Gastroesophageal sphincter (tissue), 4 donors: ENCODE measurements at places on chromosomes 11 and 22.
A peak's percentile ranks its signal among the peaks of the same experiment; 100 is the strongest.

DNA sequence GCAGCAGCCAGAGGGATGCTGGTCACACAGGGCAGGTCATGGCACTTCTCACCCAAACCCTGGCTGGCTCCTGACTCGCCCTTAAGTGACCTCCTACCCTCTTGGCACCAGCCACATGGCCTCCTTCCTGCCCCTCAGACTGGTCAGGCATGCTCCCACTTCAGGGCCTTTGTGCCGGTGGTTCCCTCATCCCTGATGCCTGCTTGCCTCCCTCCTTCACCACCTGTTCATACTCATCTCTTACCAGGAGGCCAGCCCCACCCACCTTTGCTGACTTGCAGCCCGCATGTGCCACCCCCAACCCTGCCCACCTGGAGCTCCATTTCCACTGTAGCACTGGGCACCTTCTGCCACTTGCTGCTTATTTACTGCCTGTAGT, 20.1 kb downstream of the GNAZ start:
- H3K36me3 ChIP-seq, result peaks cover 5% of the 10 kb centered on the region
- ATAC-seq, result no peak
- no peaks in the 10 kb centered on the region for H3K27me3 ChIP-seq
- H3K4me3 ChIP-seq, result no peak overlapping the region
- no peak overlapping the region for H3K27ac ChIP-seq

DNA sequence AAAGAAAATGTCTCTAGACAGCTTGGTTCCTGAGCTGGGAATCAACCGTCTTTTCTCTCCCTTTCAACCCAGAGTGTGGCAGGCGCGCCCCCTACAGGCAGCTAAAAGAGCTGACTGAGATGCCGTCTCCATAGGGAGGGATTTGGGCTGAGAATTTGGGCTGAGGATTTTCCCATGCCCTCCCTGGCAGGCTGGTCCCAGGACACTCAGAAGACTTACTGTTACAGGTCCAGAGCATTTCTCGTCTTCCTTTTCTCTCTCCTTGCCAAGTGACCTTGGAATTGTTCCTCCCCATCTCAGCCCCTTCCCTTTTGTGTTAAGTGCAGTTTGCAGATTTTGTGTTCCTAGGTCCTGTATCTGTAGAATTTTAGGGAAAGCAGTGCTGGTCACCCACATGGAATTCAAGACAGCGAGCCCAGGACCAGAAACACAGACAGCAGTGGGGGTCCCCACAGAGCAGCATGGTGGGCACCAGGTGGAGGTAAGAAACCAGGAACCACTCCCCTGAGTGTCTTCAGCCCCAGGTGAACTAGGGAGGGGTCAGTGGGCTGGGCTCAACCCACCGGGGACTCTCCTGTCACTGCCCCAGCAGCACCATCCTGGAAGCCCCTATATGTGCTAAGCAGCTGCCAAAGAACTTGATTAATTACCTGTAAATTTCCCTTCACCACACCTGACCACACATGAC, 9.9 kb upstream of the IGLL5 start:
- no peak for ATAC-seq
- no peaks in the 10 kb centered on the region for H3K36me3 ChIP-seq
- H3K27ac ChIP-seq, result no peak overlapping the region
- no peaks in the 10 kb centered on the region for H3K4me1 ChIP-seq
- H3K27me3 ChIP-seq, result peaks cover 42% of the 10 kb centered on the region
- no peak overlapping the region for H3K4me3 ChIP-seq

DNA sequence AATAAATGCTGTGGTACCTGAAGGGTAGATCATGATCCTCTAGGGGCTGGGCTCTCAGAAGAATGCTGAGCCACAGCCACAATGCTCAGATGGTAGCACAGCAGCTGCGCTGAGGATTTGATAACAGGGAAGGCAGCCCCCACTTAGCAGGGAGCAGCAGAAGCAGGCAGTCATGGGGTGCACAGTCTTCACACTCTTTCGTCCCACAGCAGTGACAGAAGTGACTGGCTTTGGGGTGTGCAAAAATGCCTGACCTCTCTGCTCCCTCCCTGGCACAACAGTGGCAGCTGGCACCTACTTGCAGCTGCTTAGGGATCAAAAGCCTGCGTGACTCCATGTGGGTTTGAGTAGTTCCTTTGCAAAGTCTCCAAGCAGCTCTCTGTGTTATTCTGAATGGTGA, 1349.8 kb upstream of the RAG2 start:
- no peaks in the 10 kb centered on the region for H3K36me3 ChIP-seq
- no peak for ATAC-seq
- H3K4me1 ChIP-seq, result no peaks in the 10 kb centered on the region

DNA sequence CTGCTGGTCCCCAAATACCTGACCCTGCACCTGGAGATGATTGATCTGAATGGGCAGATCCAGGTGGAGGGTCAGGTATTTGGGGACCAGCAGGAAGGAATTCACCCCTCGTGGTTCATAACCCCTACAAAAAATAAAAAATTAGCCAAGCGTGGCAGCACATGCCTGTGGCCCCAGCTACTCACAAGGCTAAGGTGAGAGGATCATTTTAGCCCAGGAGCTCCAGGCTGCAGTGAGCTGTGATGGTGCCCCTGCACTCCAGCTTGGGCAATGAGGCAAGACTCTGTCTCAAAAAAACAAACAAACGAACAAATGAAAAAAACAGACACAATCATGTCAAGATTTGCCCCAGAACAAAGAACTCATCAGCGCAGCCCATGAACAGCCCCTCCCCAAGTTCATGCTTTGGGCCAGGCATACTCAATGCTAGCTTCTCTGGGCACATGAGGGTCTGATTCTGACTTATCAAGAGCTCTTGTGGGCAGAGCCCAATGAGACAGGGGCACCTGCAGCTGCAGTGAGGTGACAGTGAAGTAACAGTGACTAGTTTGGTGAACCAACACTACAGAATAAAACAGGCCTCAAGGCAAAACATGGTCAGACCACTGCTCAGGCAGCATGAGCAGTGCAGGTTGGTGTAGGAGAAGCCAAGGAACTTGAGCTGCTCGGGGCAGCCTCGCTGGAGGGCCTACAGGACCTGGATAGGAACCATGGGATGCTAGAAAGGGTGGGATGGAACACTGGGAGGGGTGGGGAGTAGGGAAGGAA, 10.2 kb upstream of the FCHSD2 start:
- no peaks in the 10 kb centered on the region for H3K27me3 ChIP-seq
- ATAC-seq, result no peak
- no peak overlapping the region for H3K4me3 ChIP-seq
- no peak overlapping the region for H3K27ac ChIP-seq

- no peak overlapping the region for H3K4me3 ChIP-seq
- ATAC-seq, result peak; percentile 76
- H3K36me3 ChIP-seq, result no peaks in the 10 kb centered on the region
- peaks cover 6% of the 10 kb centered on the region for H3K4me1 ChIP-seq
- no peak overlapping the region for H3K27ac ChIP-seq
- H3K27me3 ChIP-seq, result no peaks in the 10 kb centered on the region
Measured at GRCh38 chr11:125300791-125301218, 136.3 kb downstream of the PKNOX2 start.

DNA sequence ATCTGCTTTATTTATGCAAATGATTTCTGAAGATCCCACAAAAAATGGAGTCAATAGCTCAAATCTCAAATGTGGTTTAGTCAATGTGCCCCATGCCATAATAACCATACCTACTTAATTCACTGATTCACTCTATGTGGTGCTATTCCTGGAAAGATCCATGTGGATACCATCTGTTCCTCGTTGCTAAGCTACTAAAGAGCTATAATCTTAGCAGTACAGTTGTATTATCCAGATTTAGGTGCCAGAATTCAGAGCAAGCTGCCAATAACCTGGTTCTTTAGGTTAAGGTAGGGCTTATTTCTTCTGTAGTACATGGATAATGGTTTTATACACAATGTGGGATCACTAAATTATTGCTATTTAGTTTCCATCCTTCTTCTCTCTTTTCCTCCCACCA, 974.7 kb upstream of the CCDC90B start:
- no peak overlapping the region for H3K4me3 ChIP-seq
- no peaks in the 10 kb centered on the region for H3K36me3 ChIP-seq
- H3K27ac ChIP-seq, result no peak overlapping the region
- H3K27me3 ChIP-seq, result no peaks in the 10 kb centered on the region
- no peak for ATAC-seq

DNA sequence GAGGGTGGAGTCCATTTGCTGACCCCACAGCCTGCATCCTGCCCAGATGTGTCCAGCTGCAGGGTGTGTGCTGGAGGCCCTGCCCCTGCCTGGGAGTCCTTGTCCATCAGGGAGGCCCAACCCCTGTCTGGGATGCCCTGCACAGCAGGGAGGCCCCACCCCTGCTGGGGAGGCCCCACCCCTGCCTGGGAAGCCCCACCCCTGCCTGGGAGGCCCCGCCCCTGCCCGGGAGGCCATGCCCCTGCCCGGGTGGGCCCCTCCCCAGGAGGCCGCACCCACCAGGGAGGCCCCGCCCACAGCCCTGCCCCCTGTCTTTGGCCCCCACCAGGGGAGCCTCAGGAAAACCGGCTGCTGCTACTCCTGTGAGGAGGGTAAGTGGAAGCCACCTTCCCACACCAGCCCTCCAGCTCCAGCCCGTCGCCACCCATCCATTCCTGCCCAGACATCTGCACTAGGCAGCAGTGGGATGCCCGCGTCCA, 37.2 kb downstream of the MUC5B start:
- no peaks in the 10 kb centered on the region for H3K27me3 ChIP-seq
- H3K4me1 ChIP-seq, result no peaks in the 10 kb centered on the region
- peak; percentile 10 for ATAC-seq

GRCh38 chr22:38049812-38050619, 7.2 kb upstream of the PICK1 start:
- peaks cover 20% of the 10 kb centered on the region for H3K27me3 ChIP-seq
- H3K36me3 ChIP-seq, result no peaks in the 10 kb centered on the region
- no peaks in the 10 kb centered on the region for H3K4me1 ChIP-seq
- H3K27ac ChIP-seq, result peak overlapping the region; percentile 67
- ATAC-seq, result peak; percentile 13

DNA sequence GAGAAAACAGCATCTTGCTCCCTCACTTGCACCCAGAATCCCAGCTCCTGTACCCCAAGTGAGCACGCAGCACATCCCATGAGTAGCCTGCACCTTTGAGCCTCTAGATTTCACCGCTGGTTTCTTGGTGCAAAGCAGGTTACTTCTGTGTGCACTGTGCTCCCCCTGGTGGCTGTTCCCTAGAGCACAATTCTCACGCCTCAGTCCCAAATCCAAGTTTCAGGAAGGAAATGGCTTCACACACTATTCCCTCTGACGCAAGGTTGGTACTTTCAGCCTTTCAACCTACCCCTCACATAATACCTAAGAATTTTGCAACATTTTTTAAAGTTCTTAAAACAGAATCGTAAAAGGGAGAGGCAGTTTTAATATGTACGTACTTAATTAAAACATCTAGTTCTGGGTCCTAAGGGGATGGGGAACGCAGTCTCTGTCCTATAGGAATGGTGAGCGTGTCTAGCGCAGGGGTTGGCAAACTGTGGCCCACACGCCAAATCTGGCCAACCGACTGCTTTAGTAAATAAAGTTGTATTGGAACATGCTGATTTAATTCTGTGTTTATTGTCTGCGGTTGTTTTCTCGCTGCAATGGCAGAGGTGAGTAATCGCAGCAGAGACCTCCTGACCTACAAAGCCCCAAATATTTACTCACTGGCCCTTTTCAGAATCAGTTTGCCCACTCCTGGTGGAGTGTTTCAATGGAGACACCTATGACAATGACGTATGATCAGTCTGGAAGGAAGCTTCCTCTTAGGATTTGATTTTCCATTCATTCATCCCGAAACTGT, 27.5 kb downstream of the DHCR7 start:
- no peak for ATAC-seq
- H3K27ac ChIP-seq, result no peak overlapping the region
- H3K4me3 ChIP-seq, result no peak overlapping the region

DNA sequence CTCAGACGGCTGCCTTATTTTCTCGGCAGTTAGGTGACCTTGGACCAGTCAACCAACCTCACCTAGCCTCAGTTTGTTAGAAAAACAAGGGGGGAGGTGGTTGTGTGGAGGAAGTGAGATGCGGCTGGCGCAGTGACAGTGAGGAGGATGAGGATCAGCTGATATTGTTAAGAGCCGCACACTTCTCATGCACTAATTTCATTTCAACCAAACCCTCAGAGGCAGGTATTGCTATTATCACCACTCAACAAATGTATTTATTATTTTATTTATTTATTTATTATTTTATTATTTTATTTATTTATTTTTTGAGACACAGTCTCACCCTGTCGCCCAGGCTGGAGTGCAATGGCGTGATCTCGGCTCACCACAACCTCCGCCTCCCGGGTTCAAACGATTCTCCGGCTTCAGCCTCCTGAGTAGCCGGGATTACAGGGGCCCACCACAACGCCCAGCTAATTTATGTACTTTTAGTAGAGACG, 2.1 kb downstream of the LGALS1 start:
- no peak for ATAC-seq
- H3K27ac ChIP-seq, result peak overlapping the region; percentile 94
- H3K4me1 ChIP-seq, result peaks cover 29% of the 10 kb centered on the region
- peak overlapping the region; percentile 57 for H3K4me3 ChIP-seq
- H3K36me3 ChIP-seq, result no peaks in the 10 kb centered on the region

GRCh38 chr11:20739577-20739976, 70.2 kb downstream of the NELL1 start:
- no peak overlapping the region for H3K27ac ChIP-seq
- no peaks in the 10 kb centered on the region for H3K27me3 ChIP-seq
- H3K4me1 ChIP-seq, result no peaks in the 10 kb centered on the region
- no peak for ATAC-seq

DNA sequence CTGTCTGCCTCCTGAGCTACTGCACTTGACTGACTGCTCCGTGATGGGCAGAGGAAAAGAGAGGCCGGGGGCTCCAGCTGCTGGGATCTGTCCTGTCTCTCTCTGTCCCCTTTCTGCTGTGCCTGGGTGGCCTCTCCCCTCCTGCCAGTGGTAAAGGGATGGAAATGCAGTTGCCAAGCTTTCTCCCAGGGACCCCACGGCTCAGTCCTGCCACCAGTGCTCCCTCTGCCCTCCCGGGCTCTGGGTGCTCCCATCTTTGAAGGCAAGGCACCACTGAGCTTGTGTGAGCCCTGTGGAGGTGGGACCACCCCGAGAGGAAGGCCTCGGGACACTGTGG, 32.0 kb downstream of the NADSYN1 start:
- no peak overlapping the region for H3K4me3 ChIP-seq
- H3K36me3 ChIP-seq, result no peaks in the 10 kb centered on the region
- no peaks in the 10 kb centered on the region for H3K4me1 ChIP-seq
- no peaks in the 10 kb centered on the region for H3K27me3 ChIP-seq
- no peak for ATAC-seq
- H3K27ac ChIP-seq, result no peak overlapping the region
